Lower lobe of right lung (tissue), 2 donors: ENCODE measurements at places on chromosomes 3 and 15. TPM values are rescaled to one million over a fixed set of nuclear protein-coding genes. Genes with fewer than 3 reads are reported as not detected.

The TMEM212 gene
- 5.2 TPM for total RNA-seq

The SLC28A1 gene
- total RNA-seq: not detected

The TMEM266 gene
- total RNA-seq: 1.4 TPM

The ARRDC4 gene
- 52.8 TPM for total RNA-seq

The ADGRG7 gene
- total RNA-seq: not detected

The CHRNA3 gene
- 1.3 TPM for total RNA-seq

The MYZAP gene
- total RNA-seq: 41.3 TPM

GRCh38 chr15:71518661-71519060 lies 291.7 kb upstream of the NR2E3 start:
- DNase-seq: no peak
- H3K27me3 ChIP-seq: no peaks in the 10 kb centered on the region
- no peak overlapping the region for H3K27ac ChIP-seq
- no peak overlapping the region for H3K4me3 ChIP-seq

DNA sequence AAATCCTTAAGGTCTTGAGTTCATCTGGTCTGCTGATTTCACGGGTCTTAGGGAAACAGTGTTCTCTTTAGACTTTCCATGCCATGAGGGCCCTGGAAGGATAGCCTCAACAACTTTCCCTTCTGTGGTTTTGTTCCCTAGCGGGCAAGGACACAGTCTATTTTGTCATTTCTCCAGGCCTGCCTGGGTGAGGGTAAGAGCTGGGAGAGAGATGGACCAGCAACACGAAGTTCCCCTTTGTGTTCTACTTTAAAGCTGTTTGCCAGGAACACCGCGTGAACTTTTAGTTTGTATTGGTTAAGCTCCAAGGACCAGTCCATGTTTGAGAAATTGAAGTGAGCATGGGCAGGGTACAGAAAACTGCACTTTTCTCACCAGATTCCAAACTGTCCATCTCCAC lies 20.9 kb downstream of the ST3GAL6 start:
- no peak overlapping the region for H3K4me3 ChIP-seq
- no peak overlapping the region for H3K27ac ChIP-seq

DNA sequence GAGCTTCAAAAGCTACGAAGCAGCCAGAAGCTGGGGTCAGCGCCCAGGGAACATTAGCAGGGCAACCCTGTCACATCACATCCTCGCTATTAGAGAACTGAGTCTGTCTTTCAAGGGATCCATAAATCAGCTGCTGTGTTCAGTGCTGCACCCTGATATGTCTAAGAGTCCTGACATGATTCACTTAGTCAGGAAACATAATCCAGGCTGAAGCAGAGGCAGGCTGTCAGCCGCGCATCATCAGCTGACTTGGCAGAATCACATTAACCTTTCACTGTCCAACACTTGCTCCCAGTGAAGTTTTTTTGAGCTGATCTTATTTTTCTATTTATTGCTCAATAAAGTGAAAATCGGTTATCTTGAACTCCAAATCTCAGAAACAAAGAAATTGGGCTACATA lies 23.5 kb downstream of the MYH15 start:
- H3K4me1 ChIP-seq: no peaks in the 10 kb centered on the region
- DNase-seq: no peak
- H3K36me3 ChIP-seq: no peaks in the 10 kb centered on the region
- no peak overlapping the region for H3K4me3 ChIP-seq
- no peaks in the 10 kb centered on the region for H3K27me3 ChIP-seq
- H3K27ac ChIP-seq: no peak overlapping the region

GRCh38 chr15:92847841-92848240 lies 52.3 kb upstream of the CHD2 start:
- no peak for DNase-seq
- no peak overlapping the region for H3K4me3 ChIP-seq
- H3K27me3 ChIP-seq: no peaks in the 10 kb centered on the region
- peaks cover 31% of the 10 kb centered on the region for H3K4me1 ChIP-seq

GRCh38 chr15:83612898-83613635 lies 40.9 kb upstream of the ADAMTSL3 start:
- H3K4me3 ChIP-seq: no peak overlapping the region
- H3K36me3 ChIP-seq: no peaks in the 10 kb centered on the region
- DNase-seq: no peak
- H3K27ac ChIP-seq: no peak overlapping the region
- no peaks in the 10 kb centered on the region for H3K27me3 ChIP-seq
- no peaks in the 10 kb centered on the region for H3K4me1 ChIP-seq
